ENCODE measurements at places on chromosomes 16 and 17.

GRCh38 chr17:34301986-34302385 is 16.4 kb downstream of the CCL11 start:
- DNase-seq = no peak

DNA sequence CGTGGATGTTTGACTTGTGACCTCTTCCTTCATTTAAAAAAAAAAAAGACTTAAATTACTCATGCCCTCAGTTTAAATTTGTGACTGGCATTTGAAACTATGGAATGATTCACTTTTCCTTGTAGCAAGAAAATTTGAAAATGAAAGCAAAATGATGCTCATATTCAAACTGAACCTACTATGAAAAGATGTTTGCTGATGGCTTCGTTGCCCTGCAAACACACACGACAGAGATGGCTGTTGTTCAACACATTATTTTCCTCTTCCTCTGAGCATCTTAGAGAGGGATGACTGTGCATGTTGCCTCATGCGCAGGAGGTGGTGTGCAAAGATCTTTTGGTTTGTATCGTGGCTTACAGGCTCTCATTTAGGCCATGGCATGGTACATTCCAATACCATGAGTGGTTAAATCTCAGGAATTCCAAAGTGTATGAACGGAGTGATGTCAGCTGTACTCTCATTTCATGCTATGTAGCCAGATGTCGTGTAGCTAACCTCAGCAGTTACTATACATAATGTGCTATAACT is 164.5 kb downstream of the PRKCA start:
- DNase-seq = no peak

DNA sequence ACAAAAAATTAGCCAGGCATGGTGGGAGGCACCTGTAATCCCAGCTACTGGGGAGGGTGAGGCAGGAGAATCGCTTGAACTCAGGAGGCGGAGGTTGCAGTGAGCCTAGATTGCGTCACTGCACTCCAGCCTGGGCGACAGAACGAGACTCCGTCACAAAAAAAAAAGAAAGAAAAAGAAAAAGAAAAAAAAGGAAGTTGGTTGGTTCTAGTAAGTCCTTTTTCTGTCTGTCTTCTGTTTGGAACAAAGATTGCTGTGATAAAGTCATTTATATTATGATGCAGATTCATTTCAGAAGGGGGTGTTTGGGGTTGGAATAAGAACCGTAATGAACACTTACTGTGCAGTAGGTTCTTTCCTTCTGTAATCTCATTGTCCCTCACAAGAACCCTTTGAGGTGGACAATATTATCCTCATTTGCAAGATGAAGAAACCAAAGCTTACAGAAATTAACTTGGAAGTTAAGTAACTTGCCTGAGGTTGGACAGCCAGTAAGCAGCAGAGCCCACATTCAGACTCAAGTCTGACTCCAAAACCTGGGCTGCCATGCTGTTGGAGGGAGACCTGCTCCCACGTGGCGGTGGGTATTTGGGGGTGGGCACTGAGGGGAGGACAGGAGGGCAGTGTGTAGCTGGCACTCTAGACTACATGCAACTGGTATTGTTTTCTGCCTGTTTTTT is 10.3 kb downstream of the MINK1 start:
- DNase-seq = no peak

GRCh38 chr16:71295950-71296349 is 6.7 kb upstream of the CMTR2 start:
- DNase-seq = no peak

DNA sequence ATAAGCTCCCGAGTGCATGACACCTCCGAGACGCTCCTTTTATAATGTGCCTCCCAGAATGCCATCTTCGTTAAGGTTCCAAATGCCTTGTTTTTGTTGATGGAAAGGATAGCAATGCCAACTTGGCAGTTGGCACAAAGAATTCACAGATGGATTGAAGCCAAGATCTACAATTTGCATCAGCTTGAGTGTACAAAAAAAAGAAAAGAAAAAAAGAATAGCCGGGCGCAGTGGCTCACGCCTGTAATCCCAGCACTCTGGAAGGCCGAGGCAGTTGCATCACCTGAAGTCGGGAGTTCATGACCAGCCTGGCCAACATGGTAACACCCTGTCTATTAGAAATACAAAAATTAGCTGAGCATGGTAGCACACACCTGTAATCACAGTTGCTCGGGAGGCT is 7.6 kb downstream of the TBC1D16 start:
- no peak for DNase-seq

DNA sequence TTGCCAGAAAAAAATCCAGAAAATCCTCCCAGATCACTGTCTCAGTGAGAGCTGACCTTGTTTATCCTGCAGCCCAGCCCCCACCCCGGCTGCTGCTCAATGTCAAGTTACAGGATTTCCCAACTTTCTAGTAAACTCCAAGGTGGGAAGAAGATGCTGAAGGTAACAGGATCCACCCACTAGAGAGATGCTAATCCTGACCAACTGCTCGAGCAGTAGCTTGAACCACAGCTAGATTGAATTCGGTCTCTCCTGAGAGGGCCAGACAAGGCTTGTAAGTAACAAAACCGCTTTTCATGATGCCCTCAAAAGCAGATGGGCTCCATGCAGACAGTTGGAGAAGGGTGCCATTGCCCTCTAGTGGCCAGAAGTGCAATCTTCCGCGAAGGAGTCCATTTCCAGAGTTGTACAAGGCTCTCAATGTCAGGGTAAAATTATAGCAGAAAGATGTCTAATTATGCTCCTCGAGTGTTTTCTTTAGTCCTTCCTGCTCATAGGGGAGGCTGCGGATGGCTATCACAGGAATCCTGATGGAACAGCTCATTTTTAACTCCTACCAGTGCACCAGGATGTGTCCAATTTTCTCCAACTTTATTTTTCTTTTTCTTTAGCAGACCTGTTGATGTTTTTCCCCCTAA is 3.9 kb downstream of the CDH11 start:
- DNase-seq = no peak

DNA sequence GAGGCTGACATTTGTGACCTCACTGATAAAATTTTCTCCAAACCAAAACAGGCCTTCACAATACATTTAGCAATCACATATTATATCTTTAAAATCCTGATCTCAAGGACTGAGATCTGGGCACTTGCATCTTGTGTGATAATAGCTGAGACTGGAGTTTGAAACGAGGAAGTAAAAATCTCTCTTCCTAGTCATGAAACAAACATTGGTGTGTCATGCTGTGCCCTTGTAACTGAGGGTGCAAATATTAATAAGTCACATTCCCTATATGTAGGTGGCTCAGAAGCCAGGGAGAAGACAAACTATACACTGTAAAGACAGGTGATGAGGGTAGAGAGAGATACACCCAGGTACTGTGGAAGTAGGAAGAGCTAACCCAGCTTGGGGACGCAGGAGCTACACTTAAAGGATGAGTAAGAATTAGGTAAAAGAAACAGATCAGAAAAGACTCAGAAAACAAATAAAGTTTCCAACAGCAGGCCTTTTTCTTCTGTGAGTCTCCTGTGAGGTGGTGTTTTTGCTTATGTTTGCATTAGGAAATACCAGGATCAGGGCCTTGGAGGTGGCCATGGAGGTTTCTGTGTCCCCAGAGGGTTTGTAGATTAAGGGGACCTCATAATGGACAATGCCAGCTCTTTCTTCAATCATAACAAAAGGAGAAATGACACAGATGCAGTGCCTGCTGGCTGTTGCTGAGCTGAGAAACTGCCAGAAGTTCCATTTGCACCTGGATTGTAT is 335.7 kb downstream of the GRIN2A start:
- no peak for DNase-seq

DNA sequence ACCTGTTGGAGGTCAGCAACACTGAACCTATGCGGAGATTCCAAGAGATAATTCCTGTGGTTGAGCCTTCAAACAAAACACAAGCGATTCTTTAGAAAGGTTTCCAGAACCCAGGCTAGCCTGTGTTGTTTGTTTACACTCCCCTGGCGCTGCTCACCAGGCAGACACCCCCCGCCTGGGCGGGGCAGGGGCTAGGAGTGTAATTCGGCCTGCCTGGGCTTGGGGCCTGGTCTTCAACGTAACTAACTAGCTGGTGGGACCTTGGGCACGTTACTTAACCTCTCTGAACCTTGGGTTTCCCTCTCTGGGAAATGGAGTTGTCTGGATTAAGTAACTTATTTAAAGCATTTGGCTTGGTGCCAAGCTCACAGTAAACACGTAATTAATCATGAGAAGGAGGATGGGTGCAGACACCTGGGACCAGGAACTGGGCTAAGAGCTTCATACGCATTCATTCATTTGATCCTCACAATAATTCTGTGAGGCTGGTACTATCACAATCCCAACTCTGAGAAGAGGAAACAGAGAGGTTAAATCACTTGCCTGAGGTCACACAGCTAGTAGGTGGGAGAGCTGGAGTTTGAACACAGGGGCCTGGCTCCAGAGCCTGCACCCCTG is 7.6 kb upstream of the ARHGAP27 start:
- no peak for DNase-seq

- DNase-seq = peak; percentile 69
Measured at GRCh38 chr16:27195941-27196595, 7.3 kb upstream of the KDM8 start.

GRCh38 chr16:352547-353403 is at the start of gene AXIN1:
Gene AXIN1, minus strand, starts transcription at chr16:352723. Its CDS starts 5,698 bp downstream, at chr16:347025.
- DNase-seq = peak; percentile 99

GRCh38 chr16:9107025-9107970 is 15.9 kb downstream of the HAPSTR1 start:
- no peak for DNase-seq

GRCh38 chr17:43767053-43767712 is 8.6 kb upstream of the SOST start:
- no peak for DNase-seq

- DNase-seq = no peak
Measured at GRCh38 chr16:50924759-50925545, 183.1 kb downstream of the CYLD start.

GRCh38 chr17:35082073-35082657 is 18.7 kb upstream of the RFFL start:
- DNase-seq = no peak

- no peak for DNase-seq
Measured at GRCh38 chr16:990516-991291, 9.1 kb downstream of the SOX8 start.

- DNase-seq = no peak
Measured at GRCh38 chr17:14329900-14330491, 29.1 kb downstream of the HS3ST3B1 start.

GRCh38 chr16:31179747-31180459 is at the start of gene FUS:
Gene FUS, plus strand, starts transcription at chr16:31180139. Its CDS starts 76 bp downstream, at chr16:31180215.
- peak; percentile 89 for DNase-seq

- DNase-seq = no peak
Measured at GRCh38 chr16:50193594-50193993, 40.5 kb downstream of the TENT4B start.

GRCh38 chr16:2278272-2278608 is 10.3 kb upstream of the RNPS1 start:
- no peak for DNase-seq

- no peak for DNase-seq
Measured at GRCh38 chr16:75810342-75810741, 84.1 kb upstream of the CPHXL start.

DNA sequence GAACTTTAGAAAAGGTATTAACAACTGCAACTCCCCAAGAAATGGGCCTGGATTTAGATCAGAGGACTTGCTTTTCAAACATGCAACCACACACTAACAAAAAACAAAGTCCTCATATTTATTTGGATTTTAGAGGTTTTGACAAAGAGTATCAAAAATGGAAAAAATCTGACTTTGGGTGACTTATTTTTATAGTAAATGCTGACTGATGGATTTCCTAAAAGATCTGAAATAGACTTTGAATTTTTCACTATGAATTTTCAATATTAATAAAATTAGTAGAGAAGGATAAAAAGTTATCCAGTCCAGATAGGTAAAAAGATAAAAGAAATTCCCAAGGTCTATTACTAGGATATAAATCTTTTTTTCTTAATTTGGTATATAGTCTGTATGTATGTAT is 253.5 kb downstream of the KCNJ2 start:
- no peak for DNase-seq

- DNase-seq = no peak
Measured at GRCh38 chr16:62876133-62876532, 839.9 kb upstream of the CDH8 start.

GRCh38 chr16:24943471-24943870 is 71.7 kb downstream of the ARHGAP17 start:
- no peak for DNase-seq

- no peak for DNase-seq
Measured at GRCh38 chr17:40714473-40714872, 10.9 kb upstream of the KRT24 start.

DNA sequence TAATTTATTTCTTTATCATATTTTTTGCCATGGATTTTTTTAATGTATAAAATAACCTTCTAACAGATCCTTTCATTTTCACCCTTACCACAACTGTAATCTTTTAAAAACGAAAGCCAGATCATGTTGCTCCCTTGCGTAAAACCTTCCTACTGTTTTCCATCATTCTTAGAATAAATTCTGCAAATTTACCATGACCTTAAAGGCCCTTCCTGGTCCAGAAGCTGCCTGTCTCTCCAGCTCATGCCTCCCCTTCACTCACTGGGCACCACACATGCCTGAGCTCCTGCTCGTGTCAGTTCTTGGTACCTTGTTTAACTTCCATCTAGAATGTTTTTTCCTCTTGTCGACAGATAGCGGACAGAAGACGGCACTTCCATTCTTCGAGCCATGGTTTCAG is 245.0 kb upstream of the CDH5 start:
- DNase-seq = no peak

DNA sequence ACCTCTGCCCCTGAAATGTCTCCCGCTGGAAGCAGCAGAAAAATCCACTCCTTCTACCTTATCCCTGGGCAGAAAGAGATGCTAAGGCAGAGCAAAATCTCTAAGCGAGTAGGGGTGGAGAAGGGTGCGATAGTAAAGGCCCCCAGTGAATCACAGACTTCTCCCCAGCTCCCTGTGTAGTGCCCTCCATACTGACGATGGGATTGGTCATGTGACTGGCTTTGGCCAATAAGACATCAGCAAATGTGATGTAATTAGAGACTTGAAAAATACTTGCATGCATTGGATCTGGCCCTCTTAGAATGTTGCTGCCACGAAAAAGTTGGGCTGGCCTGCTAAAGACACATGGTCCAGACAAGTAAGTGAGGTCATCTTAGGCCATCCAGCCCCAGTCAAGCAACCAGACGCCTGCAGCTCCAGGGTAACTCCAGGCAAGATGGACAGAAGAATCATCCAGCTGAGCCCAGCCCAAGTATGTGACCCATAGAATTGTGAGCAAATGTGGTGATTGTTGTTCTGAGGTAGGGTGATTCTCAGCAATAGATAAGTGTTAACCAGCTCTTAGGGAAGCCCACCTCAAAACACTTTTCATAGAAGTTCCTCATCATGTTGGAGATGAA is 36.0 kb downstream of the HASPIN start:
- no peak for DNase-seq

GRCh38 chr17:63973930-63974593 is 1.3 kb upstream of the SCN4A start:
- DNase-seq = no peak

GRCh38 chr17:18004345-18004744 is 31.7 kb downstream of the DRC3 start:
- DNase-seq = no peak

DNA sequence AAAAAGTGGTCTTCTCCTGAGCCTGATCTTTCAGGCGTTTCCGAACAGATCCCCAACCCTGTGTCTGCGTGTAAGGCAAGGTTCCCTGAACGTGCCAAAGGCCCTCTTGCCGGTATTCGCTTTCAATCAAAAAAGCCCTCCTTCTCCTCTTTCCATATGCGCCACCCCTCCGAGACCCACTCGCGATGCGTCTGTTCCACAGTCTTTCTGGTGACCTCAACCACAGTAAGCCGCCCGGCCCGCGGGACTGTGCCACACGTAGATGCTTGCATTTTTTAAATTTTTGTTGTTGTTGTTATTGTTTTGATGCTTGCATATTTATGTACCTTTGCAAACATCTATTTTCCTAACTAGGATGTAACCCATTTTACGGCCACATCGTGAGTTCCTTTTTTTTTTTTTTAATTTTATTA is 607 bp upstream of the PRPSAP1 start:
- no peak for DNase-seq

All from CD4-positive, alpha-beta T cell treated with Interleukin-15 for 1 hour (primary cell).